Caco-2 (cell line): ENCODE measurements at places on chromosomes 2 and 18. TPM values are rescaled to one million over a fixed set of nuclear protein-coding genes. Genes with fewer than 3 reads are reported as not detected.

GRCh38 chr18:64202863-64203262 lies 54.0 kb upstream of the LINC00305 start:
- no peaks in the 10 kb centered on the region for H3K36me3 ChIP-seq
- no peak overlapping the region for H3K27ac ChIP-seq
- H3K4me3 ChIP-seq = no peak overlapping the region
- DNase-seq = no peak
- no peaks in the 10 kb centered on the region for H3K27me3 ChIP-seq
- no peaks in the 10 kb centered on the region for H3K4me1 ChIP-seq

The MARCO gene
- 0.43 TPM in 1 of 2 replicates, not detected in the other for total RNA-seq

The TRIM54 gene
- total RNA-seq = 0.25 TPM in 1 of 2 replicates, not detected in the other

GRCh38 chr2:152499331-152499816 lies 164.4 kb downstream of the FMNL2 start:
- no peaks in the 10 kb centered on the region for H3K36me3 ChIP-seq
- DNase-seq = no peak
- no peak overlapping the region for H3K27ac ChIP-seq
- peaks cover 21% of the 10 kb centered on the region for H3K4me1 ChIP-seq
- H3K27me3 ChIP-seq = no peaks in the 10 kb centered on the region

DNA sequence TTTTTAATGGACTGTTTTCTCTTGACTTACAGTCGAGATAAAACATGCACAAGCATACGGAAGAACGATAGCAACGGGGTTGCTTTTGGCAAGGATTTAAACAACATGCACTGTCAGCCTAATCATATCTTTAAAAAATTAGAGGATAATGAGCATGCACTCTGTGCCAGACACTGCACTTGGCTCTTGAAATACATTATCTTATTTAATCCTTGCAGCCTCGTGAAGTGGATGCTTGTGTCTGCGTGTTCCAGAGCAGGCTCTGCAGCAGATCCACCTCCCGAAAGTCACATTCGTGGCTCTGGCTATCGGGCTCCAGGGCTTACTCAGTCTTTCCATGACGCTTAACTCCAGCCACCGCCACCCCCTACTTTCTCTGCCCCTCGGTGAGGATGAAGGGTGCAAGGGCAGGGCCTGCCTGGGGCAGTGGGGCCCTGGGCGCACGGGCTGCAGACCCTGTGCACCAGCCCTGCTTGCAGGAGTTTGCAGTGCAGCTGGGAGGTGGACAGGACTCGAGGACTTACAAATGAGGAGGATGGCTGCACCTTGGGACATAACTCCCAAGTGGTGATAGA lies 61.7 kb downstream of the ACKR3 start:
- no peak for DNase-seq
- H3K4me1 ChIP-seq = no peaks in the 10 kb centered on the region
- H3K4me3 ChIP-seq = no peak overlapping the region
- H3K27ac ChIP-seq = no peak overlapping the region
- H3K27me3 ChIP-seq = no peaks in the 10 kb centered on the region

The PPP1CB gene
- 185 and 190 TPM in 2 replicates for total RNA-seq

- no peaks in the 10 kb centered on the region for H3K27me3 ChIP-seq
- peak overlapping the region; percentile 80 for H3K27ac ChIP-seq
- no peaks in the 10 kb centered on the region for H3K4me1 ChIP-seq
- H3K4me3 ChIP-seq = no peak overlapping the region
- no peaks in the 10 kb centered on the region for H3K36me3 ChIP-seq
Measured at GRCh38 chr2:235766278-235766677, 272.4 kb downstream of the AGAP1 start.

DNA sequence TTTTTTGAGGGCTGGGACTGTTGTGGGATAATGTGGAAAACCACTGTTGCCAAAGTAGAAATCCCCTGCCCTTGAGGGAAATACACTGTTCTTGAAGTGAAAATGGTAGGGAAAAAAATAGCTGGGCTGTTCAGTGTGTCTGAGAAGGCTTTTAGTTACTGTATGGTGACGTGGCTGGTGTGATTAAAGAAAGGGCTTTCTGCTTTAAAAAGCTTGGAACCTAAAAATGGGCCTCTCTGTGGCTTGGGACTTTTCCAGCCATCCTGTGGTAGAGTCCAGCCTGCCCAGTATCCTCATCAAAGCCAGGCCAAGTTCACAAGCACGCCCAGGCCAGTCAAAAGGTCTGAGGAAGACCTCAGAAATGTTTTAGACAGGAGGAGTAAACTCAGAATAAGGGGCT lies 6.8 kb downstream of the MGAT5 start:
- H3K36me3 ChIP-seq = no peaks in the 10 kb centered on the region
- no peak for DNase-seq
- no peak overlapping the region for H3K27ac ChIP-seq
- H3K27me3 ChIP-seq = no peaks in the 10 kb centered on the region

The LONRF2 gene
- total RNA-seq = not detected in 2 replicates

The ADRA2B gene
- 0.12 and 0.20 TPM in 2 replicates for total RNA-seq

- H3K27ac ChIP-seq = no peak overlapping the region
- H3K4me3 ChIP-seq = no peak overlapping the region
- no peaks in the 10 kb centered on the region for H3K27me3 ChIP-seq
- H3K36me3 ChIP-seq = no peaks in the 10 kb centered on the region
- no peak for DNase-seq
Measured at GRCh38 chr2:121196132-121196848, 88.7 kb downstream of the TFCP2L1 start.

DNA sequence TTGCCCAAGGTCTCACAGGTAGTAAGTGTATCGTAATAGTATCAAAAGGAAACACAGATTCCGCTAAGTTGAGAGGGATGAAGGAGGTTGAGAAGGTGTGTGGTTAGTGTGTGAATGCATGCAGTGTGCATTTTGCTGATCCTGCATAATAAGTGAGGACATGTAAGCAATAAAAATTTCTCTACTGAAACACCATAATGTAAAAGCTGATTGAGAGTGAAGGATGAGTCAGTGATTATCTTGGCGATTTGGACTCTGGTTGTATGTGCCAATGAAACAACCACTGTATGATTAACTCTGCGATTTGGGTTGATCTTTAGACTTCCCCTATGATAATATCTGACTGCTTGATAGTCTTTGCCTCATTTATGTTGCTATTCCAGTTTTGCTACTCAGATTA lies 16.7 kb upstream of the ADGRF3 start:
- H3K36me3 ChIP-seq = peaks cover 2% of the 10 kb centered on the region; the same call in 1 of the 2 replicates
- no peak overlapping the region for H3K4me3 ChIP-seq
- DNase-seq = no peak
- H3K27me3 ChIP-seq = no peaks in the 10 kb centered on the region
- H3K27ac ChIP-seq = no peak overlapping the region
- H3K4me1 ChIP-seq = peaks cover 12% of the 10 kb centered on the region

- H3K36me3 ChIP-seq = no peaks in the 10 kb centered on the region
- no peaks in the 10 kb centered on the region for H3K27me3 ChIP-seq
- DNase-seq = no peak
- H3K4me1 ChIP-seq = no peaks in the 10 kb centered on the region
Measured at GRCh38 chr2:76498360-76498759, 787.6 kb upstream of the GCFC2 start.

The SP140 gene
- not detected in 2 replicates for total RNA-seq

GRCh38 chr2:236308855-236309668 lies 44.9 kb upstream of the ASB18 start:
- H3K4me3 ChIP-seq = no peak overlapping the region
- no peaks in the 10 kb centered on the region for H3K4me1 ChIP-seq
- no peaks in the 10 kb centered on the region for H3K36me3 ChIP-seq

The ZAP70 gene
- 0.82 and 0.86 TPM in 2 replicates for total RNA-seq

DNA sequence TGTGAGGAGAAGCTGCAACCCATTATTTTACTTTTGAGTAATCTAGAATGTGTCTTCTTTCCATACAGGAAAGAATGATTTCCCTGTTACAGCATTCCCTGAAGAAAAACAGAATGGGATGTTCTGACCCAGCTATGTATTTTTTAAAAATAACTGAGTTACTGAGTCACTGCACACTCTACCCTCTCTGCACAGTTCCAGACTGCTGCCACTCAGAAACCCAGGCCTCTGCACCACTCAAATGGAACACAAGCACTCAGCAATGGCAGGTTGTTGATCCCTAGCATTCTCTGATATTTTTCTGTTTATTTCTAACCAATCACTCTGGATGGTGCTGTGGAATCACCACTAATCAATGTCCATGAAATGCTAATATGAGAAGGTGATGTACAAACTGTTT lies 1300.0 kb upstream of the FAM98A start:
- no peak for DNase-seq
- H3K36me3 ChIP-seq = no peaks in the 10 kb centered on the region
- no peaks in the 10 kb centered on the region for H3K4me1 ChIP-seq
- no peaks in the 10 kb centered on the region for H3K27me3 ChIP-seq

- H3K36me3 ChIP-seq = no peaks in the 10 kb centered on the region
- H3K4me1 ChIP-seq = no peaks in the 10 kb centered on the region
- H3K27me3 ChIP-seq = no peaks in the 10 kb centered on the region
- H3K27ac ChIP-seq = no peak overlapping the region
- no peak overlapping the region for H3K4me3 ChIP-seq
- DNase-seq = no peak
Measured at GRCh38 chr2:60053791-60054190, 499.7 kb downstream of the BCL11A start.

DNA sequence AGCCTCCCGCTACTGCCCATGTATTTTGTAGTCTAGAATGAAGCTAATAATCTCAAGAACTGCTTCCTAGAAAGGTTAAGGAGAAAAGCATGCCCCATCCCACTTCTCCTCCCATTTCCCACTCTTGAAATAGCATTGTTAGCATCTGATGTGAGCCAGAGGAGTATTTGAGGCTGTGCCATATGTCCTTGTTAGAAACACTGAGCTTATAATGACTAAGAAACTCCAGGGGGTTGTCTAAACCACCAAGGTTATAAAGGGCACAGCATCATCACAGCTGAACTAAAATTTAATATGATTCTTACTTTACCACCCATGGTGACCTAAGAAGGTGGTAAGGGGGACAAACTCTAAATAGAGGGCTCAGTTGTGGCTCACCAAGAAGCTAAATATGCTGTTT lies 16.6 kb downstream of the TSPYL6 start:
- H3K36me3 ChIP-seq = no peaks in the 10 kb centered on the region
- no peaks in the 10 kb centered on the region for H3K27me3 ChIP-seq
- DNase-seq = no peak
- H3K4me1 ChIP-seq = peaks cover 6% of the 10 kb centered on the region
- no peak overlapping the region for H3K4me3 ChIP-seq
- no peak overlapping the region for H3K27ac ChIP-seq

- H3K4me3 ChIP-seq = no peak overlapping the region
- DNase-seq = no peak
- H3K36me3 ChIP-seq = no peaks in the 10 kb centered on the region
- no peak overlapping the region for H3K27ac ChIP-seq
- no peaks in the 10 kb centered on the region; the same call in none of the 2 replicates for H3K27me3 ChIP-seq
Measured at GRCh38 chr2:84846741-84847142, 34.1 kb downstream of the TRABD2A start.

GRCh38 chr2:209236377-209236776 lies 187.5 kb upstream of the MAP2 start:
- H3K27me3 ChIP-seq = no peaks in the 10 kb centered on the region
- no peak for DNase-seq
- no peaks in the 10 kb centered on the region for H3K4me1 ChIP-seq
- no peaks in the 10 kb centered on the region for H3K36me3 ChIP-seq
- no peak overlapping the region for H3K27ac ChIP-seq

- H3K4me3 ChIP-seq = no peak overlapping the region
- H3K27ac ChIP-seq = no peak overlapping the region
- H3K36me3 ChIP-seq = no peaks in the 10 kb centered on the region
- H3K27me3 ChIP-seq = no peaks in the 10 kb centered on the region
- H3K4me1 ChIP-seq = no peaks in the 10 kb centered on the region
Measured at GRCh38 chr2:191719938-191720337, 42.0 kb downstream of the NABP1 start.

DNA sequence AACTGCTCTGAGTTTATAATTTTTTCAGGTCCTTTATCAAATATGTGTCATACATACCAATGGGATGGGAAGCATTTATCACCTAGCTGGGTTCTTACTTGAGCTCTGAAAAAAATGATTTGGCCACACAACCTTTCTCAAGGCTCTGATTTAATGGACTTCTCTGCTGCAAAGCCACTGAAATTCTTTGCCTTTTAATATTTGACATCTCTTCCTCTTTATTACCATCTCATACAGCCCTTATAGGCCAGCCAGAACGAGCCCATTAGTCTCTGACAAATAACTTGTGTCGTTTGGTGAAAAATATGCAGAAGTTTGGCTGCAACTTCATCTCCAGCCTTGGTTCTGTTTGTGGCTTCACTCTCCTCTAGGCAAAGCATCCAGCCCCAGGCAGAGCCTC lies 249.1 kb downstream of the ATAD2B start:
- H3K4me1 ChIP-seq = no peaks in the 10 kb centered on the region
- no peaks in the 10 kb centered on the region for H3K36me3 ChIP-seq
- DNase-seq = no peak
- H3K27ac ChIP-seq = no peak overlapping the region

DNA sequence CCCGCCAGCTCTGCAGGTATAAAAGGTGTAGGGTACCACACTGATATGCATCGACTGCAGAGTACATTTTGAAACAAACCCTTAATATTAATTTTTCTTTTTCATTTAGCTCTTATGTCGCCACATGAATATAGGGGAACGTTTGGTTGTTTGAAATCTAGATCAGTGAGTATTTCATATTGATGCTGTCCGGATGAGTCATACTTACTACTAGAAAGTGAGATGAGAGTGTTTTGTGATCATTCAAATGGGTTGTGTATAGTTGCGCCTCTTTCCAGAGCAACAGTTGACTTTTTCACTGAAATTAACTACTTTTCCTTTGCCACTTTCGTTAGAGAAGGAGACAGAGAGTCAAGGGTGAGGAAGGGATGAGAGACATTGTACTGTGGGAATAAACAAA lies 24.6 kb downstream of the NPAS2 start:
- no peaks in the 10 kb centered on the region for H3K36me3 ChIP-seq
- peaks cover 17% of the 10 kb centered on the region for H3K4me1 ChIP-seq
- DNase-seq = no peak
- H3K27me3 ChIP-seq = no peaks in the 10 kb centered on the region

- no peak overlapping the region for H3K27ac ChIP-seq
- no peaks in the 10 kb centered on the region for H3K36me3 ChIP-seq
- H3K27me3 ChIP-seq = no peaks in the 10 kb centered on the region
- H3K4me3 ChIP-seq = no peak overlapping the region
- H3K4me1 ChIP-seq = peaks cover 28% of the 10 kb centered on the region
- DNase-seq = no peak
Measured at GRCh38 chr2:237861875-237862527, 2.6 kb downstream of the RAMP1 start.

DNA sequence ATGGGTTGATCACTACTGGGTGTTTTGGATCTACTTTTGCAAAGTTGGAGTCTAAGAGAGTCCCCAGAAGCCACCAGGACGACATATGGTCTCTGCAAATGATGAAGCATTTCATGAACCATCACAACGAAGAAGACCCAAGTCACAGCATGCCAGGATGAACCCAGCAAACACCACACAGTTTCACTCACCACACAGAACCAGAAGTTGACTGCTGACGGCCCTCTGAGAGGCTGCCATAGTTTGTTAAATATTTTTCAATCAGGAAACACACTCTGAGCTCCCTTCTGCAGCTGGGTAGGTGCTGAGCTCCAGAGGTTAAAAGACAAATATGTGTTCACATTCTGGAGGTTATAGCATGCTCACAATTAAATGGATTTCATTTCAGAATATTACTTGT lies 271.4 kb downstream of the DCDC2C start:
- no peak for DNase-seq
- no peaks in the 10 kb centered on the region for H3K36me3 ChIP-seq
- no peaks in the 10 kb centered on the region for H3K4me1 ChIP-seq
- H3K27me3 ChIP-seq = no peaks in the 10 kb centered on the region
- H3K4me3 ChIP-seq = no peak overlapping the region
